Globus pallidus (tissue), 1 donor: ENCODE measurements at places on chromosomes 16 and 17.
A peak's percentile ranks its signal among the peaks of the same experiment; 100 is the strongest.

- peak; percentile 64 for DNase-seq
Measured at GRCh38 chr17:40647624-40648383, at the start of gene SMARCE1. Gene SMARCE1, minus strand, starts transcription at chr17:40647818. Its CDS starts 2,016 bp downstream, at chr17:40645802.

- DNase-seq = no peak
Measured at GRCh38 chr16:57196753-57197152, 10.6 kb downstream of the RSPRY1 start.

- no peak for DNase-seq
Measured at GRCh38 chr17:4583206-4583605, 1.1 kb upstream of the SMTNL2 start.

DNA sequence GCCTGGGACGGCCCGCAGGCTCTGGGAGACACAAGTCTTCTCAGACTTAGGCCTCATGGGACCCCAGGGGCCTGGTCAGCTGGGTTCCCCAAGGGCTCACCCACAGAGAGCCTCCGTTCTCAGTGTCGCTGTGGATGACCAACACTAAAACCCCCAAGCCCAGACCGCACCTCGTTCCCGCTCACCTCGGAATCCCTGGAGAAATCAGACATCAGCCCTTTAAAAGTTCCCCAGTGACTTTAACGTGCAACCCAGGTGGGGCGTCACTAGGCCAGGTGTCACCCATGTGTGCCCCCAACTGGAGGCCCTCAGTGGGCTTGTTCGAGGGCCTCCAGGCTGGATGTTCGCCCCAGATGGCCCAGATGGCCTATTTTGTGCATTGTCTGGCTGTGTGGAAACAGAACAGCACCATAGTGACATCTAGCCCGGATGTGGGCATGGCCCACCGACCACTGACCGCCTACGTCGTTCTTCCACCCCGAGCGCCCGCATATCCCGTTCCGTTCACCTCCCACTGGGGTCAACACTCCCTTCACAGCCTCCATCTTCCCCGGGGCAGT is 52.3 kb upstream of the DNAH17 start:
- no peak for DNase-seq

DNA sequence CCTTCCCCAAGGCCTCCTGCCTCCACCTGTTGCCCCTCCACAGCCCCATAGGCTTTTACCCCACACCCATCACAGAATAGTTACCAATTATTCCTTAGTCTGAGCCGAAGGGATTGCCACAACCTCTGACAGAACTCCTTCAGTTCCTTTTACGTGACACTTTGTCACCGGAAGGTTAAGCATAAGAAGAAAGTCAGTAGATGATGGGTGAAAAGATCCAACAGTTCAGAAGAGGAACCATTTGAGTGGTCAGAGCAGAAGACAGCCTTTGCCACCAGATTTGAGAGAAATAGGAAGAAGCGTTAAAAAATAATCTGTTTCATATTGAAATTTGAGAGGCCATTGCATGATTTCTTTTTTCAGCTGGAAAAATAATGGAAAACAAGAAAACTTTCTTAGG is 1.2 kb downstream of the SRR start:
- no peak for DNase-seq

DNA sequence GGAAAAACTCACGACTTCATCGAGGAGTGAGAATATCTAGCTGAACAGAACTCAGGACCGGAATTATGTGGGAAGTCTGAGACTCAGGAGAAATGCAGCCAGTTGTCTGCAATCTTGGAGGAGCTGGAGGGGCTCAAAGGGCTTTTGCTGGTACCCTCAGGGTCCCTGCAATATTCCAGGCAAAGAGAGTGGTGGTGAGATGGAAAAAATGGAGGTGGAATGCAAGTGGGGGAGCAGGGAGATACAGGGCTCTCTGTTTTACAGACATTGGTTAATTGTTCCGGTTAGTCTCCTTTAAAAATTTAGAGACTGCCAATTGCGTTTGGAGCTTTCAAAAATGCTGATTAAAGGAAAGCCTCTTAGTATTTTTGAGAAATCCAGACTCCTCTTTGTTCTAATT is 18.2 kb upstream of the HP start:
- no peak for DNase-seq

GRCh38 chr16:57235128-57236021 is 9.7 kb upstream of the ARL2BP start:
- no peak for DNase-seq

- DNase-seq = no peak
Measured at GRCh38 chr16:27531826-27532800, 17.6 kb downstream of the GTF3C1 start.

- no peak for DNase-seq
Measured at GRCh38 chr17:29193146-29193545, 12.9 kb upstream of the MYO18A start.

DNA sequence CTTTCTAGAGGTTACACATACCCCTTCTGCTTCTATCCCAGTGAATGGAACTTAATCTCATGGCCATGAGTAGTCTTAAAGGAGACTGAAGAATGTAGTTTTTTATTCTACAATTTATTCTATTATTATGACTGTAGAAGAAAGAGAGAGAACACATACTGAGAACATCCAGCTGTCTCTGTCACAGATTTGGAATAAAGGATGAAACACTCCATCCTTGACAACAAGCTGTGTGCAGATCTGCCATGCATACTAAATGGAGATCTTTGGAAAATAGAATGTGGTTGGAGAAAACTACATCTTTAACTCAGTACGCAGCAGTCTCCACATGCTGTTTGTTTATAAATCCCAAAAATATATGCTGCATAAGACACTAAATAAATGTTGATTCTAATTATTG is 54.1 kb upstream of the NUDT7 start:
- DNase-seq = no peak

DNA sequence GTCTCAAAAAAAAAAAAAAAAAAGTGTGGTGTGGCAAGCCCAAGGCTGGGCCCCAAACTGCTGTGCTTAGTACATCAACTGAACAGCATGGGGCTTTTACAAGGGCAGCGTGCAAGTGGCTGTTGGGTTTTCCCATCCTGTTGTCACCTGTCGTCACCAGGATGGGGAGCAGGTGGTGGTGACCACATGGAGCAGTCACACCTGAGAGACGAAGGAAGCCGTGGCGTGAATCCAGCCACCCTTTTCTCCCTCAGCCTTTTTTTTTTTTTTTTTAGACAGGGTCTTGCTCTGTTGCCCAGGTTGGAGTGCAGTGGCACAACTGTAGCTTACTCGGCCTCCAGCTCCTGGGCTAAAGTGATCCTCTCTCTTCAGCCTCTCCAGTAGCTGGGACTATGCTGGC is 4.1 kb upstream of the MRPL58 start:
- DNase-seq = no peak

GRCh38 chr17:850851-851763 is 69.0 kb downstream of the MRM3 start:
- DNase-seq = no peak

GRCh38 chr17:6458460-6458950 is 14.2 kb downstream of the PIMREG start:
- DNase-seq = no peak

DNA sequence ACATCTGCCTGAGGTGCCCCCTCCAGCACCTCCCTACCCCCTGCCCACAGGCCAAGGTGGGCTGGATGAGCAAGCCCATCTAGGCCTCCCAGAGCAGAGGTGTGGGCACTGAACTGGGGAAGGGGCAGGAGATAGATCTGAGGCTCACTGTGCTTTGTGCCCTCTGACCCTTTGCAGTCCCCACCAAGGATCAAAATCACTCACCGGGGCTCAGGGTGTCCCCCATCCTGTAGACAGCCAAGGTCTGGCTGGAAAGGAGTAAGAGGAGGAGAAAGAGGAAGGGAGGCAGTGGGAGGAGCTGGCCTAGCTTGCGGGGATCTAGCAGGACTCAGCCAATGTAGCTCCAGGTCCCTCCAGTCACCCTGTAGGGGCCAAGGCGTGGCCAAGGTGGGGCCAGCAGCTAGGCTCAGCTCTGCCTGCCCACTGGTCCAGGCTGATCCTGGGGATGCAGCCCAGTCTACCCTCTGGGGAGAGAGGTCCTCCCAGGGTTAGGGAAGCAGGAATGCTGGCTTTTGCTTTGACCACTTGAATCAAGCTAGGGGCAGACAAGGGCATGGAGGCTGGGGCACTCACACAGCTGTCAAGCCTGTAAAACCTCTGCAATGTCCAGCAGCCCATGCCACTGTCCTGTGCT is 1.8 kb downstream of the SLC12A4 start:
- no peak for DNase-seq

GRCh38 chr16:85279825-85280545 is 167.7 kb upstream of the CIBAR2 start:
- DNase-seq = no peak

DNA sequence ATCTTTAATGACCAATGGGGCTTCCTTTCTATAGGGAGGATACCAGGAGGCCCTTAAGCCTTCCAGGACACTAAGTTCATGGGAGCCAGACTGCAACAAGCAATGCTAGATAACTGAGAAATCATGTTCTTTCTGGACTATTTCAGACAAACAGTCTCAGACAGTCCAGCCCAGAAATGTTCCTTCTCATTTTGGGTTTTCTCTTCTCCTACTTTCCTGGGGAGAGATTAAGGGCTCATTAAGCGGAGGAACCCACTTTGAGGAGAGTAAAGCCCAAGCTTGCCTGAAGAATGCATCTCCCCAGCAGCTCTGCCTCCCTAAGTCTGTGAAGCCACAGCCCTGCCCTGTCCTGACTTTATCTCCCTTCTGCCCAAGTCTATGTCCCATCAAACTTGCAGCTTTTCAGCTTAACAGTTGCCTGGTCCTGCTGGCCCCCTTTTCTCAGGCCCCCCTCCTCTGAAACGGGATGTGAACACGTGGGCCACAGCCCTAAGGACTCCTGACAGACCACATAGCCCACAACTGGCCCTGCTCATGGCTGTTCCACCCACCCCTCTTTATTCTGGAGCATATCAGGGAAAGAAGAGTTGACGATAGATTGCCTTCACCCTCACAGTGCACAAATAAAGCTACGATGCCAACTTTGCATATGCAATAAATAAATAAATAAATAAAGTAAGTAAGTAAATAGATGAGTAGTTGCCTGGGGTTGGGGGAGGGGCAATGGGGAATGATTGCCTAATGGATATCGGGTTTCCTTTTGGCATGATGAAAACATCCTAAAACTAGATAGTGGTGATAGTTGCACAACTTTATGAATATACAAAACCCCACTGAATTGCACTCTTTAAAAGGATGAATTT is 111.0 kb downstream of the N4BP1 start:
- DNase-seq = no peak

DNA sequence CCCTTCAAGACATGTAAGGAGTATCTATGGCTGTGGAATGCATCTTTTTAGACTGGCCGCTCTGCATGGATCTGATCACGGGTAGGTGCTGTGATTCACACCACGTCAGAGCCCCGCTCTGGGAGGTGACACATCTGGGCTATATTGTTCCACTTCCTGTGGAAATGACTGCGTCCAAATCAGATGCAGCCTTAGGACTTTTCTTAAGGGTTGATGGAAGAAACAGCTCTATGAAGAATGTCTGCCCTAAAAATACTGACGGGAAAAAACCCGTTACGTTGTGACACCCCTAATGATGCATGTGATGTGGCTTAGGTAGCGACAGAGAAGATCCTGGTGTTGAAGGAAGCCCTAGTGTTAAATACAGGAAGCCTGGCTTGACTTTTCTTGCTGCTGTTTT is 12.2 kb downstream of the BANP start:
- no peak for DNase-seq

GRCh38 chr17:48996722-48997102 is 473 bp upstream of the IGF2BP1 start:
- no peak for DNase-seq

DNA sequence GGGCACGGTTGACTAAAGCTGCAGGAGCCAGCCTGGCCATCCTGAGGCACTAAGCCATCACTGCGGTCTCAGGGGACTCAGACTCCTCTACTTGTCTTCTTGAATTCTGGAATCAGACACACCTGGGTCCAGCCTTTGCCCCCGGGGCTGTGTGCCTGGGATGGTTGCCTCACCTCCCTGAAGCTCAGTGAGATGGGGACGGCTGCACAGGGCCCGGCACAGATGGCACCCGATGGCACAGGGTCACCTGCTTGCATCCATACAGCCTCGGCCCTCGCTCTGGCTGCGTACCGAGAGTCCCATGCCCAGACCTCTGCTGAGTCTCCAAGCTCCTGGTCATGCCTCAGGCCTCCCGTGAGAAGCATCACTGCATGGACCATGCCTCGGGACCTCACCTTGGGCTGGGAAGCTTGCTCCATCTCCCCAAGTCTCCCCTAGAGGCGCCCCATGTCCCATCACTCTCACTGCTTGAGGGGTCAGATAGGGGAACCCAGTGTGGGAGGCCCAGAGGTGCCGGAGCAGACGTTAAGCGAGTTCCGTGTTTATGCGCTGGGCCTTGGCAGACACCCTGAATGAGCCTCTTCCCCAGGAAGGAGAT is 316.3 kb downstream of the SEC14L1 start:
- no peak for DNase-seq
